ENCODE measurements at places on chromosomes 16 and 17.

DNA sequence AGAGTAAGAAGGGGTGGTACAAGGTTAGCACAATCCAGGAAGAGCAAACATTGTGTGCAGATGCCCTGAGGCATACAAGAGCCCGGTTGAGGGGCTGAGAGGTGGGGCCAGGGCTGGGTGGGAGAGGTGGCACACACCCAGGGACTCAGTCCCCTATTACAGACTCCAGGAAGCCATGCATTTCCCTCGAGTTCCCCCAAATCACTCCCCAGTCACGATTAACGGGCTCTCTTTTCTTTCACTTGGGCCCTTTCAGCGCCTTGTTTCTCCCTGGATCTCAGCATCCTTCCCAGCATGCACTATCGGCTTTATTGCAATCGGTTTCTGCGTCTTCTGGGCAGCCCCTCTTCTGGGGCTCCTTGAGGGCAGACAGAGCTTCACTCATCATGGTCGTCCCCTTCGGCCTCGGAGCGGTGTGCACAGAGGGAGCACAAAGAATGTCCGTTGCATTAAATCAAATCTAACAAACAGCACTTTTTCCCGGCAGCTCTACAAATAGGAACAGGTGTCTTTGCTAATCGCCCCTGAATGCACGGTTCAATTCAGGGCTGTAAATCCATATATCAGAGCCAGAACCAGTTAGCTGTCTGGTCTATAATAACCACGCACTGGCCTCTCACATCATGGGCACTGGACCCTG lies 184.6 kb upstream of the HSBP1 start:
- DNase-seq: no peak

GRCh38 chr17:3704931-3705717 lies 9.2 kb upstream of the P2RX5 start:
- DNase-seq: no peak

GRCh38 chr17:73613271-73614233 lies 30.7 kb downstream of the SDK2 start:
- no peak for DNase-seq

DNA sequence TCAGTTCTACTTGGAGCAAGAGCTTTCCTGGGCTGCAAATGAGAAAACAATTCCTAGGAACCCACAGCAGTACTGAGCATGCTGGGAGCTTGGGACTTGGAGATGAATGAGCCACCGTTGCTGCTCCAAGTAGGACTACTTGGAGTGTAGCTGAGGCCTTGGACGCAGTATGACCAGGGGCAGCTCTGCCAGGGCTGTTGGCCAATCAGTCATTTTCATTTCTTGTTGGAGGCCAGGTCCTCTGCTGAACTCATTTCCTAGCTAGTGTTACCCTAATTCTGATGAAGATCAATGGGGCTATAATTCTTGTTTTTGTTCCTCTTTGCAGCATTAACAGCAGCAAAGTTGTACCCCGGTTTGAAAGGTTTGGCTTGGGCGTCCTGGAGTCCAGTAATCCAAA lies 8.0 kb upstream of the LGALS9 start:
- DNase-seq: no peak

- no peak for DNase-seq
Measured at GRCh38 chr17:41140360-41141131, at the start of gene KRTAP4-6. TSS of gene KRTAP4-6 (minus strand) at chr17:41140544. CDS start at chr17:41140487, 57 bp downstream.

DNA sequence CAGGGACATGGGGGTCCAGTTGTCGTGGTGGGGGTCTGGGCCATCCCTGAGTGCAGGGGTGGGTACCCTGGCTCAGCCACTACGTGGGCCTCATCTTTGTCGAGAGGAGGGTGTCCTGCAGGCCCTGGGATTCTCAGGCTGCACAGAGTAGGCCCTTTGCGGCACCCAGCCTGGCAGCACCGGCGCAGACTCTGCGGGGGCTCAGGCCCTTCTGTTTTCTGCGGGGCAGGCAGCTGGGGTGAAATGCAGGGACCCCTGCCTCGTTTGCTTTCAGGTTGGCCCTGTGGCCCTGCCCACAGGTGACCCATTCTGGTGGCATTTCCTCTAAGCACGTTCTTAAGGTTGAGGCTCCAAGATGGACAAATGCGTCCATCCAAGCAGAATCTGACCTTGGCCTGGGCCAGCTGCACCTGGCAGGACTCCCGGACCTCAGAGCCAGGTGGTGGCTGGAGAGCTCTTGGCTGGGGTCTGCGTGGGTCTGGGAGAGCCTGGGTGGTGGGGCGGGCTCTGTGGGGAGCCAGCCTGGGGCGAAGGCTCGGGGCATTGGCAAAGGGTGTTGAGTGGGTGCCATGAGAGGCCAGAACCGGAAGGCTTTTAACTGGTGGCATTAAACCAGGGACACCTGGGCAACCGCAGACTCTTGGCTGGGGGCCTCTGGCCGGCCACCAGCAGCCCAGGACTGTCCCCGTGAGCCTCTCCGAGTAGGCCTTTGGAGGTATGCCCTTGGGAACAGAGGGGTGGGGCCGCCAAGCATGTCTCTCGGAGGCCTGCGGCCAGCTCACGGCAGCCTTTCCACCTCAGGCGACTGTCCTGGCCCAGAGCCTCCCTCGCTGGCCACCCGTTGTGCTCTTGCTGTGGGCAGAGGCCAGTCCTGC lies 16.9 kb downstream of the PRSS27 start:
- DNase-seq: no peak

GRCh38 chr17:63279498-63280230 lies 166.4 kb downstream of the CYB561 start:
- DNase-seq: no peak

DNA sequence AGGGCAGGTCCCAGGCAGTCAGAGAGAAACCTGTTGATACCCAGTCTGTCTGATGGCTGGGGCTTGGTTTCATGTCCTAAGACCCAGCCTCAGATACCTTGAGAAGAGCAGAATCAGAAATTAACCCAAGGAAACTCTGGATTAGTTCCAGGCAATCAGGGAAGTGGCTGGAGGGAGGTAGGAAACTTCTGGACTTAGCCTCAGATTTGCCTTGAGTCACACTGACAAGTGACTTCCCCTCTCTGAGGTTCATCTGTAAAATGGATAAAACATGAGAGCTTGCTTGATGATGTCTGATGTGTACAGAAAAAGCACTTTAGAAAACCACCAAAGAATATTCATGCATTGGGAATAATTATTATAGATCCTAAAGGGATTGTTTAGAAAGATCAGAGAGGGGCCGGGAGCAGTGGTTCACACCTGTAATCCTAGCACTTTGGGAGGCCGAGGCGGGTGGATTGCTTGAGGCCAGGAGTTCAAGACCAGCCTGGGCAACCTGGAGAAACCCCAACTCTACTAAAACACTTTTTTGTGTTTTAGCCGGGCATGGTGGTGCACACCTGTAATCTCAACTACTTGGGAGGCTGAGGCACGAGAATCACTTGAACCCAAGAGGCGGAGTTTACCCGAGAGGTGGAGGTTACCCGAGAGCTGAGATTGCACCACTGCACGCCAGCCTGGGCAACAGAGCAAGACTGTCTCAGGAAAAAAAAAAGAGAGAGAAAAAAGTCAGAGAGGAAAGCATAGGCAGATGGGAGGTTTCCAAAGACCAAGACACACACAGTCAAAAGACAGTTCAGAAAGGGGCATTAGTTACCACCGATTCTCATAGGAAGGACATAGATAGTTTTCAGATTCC lies 3.8 kb downstream of the CIITA start:
- DNase-seq: no peak

GRCh38 chr17:60333628-60334031 lies 58.3 kb downstream of the USP32 start:
- DNase-seq: no peak

DNA sequence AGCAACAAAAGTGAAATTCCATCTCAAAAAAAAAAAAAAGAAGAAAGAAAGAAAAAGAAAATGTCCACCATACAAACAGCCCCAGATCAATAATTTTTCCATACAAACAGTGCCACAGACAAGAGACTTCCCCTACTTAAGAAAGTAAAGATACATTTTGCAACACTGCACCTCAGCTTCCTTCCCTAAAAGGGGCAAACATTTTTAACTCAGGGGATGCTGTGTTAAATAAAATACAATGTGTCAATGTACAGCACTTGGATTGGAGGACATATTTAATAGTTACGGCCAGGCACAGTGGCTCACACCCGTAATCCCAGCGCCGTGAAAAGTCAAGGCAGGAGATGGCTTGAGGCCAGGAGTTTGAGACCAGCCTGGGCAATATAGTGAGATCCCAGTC lies 22.3 kb downstream of the MYH11 start:
- no peak for DNase-seq

GRCh38 chr17:39759204-39759603 lies 21.5 kb downstream of the GRB7 start:
- no peak for DNase-seq

DNA sequence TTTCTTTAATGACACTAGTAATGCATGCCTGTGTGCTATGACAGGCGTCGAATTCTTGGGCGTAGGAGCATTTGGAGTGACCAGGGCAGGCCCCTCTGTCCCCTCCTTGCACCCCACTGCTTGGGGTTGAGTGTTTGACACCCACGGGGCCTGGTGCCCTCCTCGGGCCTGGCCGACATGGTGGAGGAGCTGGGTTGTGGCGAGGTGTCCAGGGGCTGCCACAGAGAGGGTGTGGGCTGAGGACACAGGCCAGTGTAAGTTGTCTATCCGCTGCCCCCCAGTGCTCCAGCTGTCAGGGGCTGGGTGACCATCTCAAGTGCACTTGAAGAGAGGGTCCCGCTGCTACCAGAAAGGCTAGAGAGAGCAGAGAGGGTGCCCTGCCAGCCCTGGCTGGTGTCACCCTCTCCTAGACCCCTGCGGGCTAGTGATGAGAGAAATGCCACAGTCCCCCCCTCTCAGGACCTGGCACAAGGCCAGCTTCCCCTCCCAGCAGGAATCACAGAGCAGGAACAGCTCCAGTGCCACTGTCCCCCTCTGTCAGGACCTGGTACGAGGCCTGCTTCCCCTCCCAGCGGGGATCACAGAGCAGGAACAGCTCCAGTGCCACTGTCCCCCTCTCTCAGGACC lies 30.5 kb downstream of the MGRN1 start:
- no peak for DNase-seq

GRCh38 chr17:77802333-77802615 lies 156.2 kb upstream of the TNRC6C start:
- DNase-seq: no peak

- DNase-seq: no peak
Measured at GRCh38 chr16:55435387-55435786, 43.6 kb upstream of the MMP2 start.

GRCh38 chr17:5596421-5596820 lies 12.1 kb upstream of the NLRP1 start:
- no peak for DNase-seq

- DNase-seq: no peak
Measured at GRCh38 chr16:27374221-27374803, 27.7 kb upstream of the IL21R start.

- DNase-seq: no peak
Measured at GRCh38 chr17:58019521-58019920, 12.5 kb upstream of the SRSF1 start.

- DNase-seq: no peak
Measured at GRCh38 chr16:19604911-19605310, 49.4 kb downstream of the VPS35L start.

- DNase-seq: no peak
Measured at GRCh38 chr16:17347624-17348023, 123.1 kb downstream of the XYLT1 start.

- peak; percentile 91 for DNase-seq
Measured at GRCh38 chr17:44708401-44709263, at the start of gene DBF4B. TSS of gene DBF4B (plus strand) at chr17:44708665. CDS start at chr17:44708821, 156 bp downstream.

DNA sequence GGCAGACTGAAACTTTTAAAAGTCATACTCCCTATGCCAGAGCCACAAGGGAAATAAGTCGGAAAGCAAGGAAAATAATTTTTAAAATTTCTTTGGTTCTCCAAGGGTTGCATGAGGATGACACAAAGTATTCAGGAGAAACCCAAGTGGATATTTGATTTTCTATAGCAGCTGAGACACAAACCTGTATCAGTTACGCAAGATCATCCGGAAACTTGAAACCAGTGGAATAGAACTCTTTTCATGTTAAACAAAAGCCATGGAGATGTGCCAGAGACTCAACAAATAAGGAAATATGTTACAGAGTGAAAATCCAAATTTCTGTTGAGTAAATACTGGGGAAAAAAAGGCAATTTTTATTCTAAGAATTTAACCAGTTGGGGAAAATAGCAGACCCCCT lies 294.7 kb downstream of the KIF2B start:
- no peak for DNase-seq

- no peak for DNase-seq
Measured at GRCh38 chr17:48313096-48313755, 116.8 kb downstream of the SKAP1 start.

- no peak for DNase-seq
Measured at GRCh38 chr17:80931421-80932265, 60.0 kb upstream of the CHMP6 start.

All from stimulated activated CD4-positive, alpha-beta T cell treated with anti-CD3 and anti-CD28 coated beads, Interleukin-4, amount 100 ng/mL, for 24 hours (primary cell).